Erythroblast (primary cell): ENCODE measurements at places on chromosomes 6 and 20.

DNA sequence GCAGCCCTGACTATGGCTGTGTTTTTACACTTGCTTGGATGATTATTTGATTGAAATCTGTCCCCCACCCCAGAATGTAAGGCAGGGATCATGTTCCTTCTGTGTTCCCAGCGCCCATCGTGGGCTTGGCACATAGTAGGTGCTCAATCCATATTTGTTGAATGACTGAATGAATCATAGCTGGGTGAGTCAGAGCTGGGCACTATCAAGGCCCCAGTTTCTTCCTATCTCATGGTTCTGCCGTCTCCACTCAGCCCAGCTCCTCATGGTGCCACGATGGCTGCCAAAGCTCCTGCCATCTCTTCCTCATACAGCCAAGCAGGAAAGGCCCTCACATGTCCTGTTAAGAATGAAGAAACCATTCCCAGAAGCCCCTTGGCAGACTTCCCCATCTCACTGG lies 29.0 kb downstream of the CEBPB start:
- no peak for DNase-seq

- no peak for DNase-seq
Observed at GRCh38 chr20:10504608-10504993, 69.5 kb downstream of the SLX4IP start.

GRCh38 chr6:168121303-168121665 lies 42.3 kb upstream of the FRMD1 start:
- DNase-seq: no peak

- no peak for DNase-seq
Observed at GRCh38 chr6:7156643-7157278, 49.0 kb downstream of the RREB1 start.

DNA sequence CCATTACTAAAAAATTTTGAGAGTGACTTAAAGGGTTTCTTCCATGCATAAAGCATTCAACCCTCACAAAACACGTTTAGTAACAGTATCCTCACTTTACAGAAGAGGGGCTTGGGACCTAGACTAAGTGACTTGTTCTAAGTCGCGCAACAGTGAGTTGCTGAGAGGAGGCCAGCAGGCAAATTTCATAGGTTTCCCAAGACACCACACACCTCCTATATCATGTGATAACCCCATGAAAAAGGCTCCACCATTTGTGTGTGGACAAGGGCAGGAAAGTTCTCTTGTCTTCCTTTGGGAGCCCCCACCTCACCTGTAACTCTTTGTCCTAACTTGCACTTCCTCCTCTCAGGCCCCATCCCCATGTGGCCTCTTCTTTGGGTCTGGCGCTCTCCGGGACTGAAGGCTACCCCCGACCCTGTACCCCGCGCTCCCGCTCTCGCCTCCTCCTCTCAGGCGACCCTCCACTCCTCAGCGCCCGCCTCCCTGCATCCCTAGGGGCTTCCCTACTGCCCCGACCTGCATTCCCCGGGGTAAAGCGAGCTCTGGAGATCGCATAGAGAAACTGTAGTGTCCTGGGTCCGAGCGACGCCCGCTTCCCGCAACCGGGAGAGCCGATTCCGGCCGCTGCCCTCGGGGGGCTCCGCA lies 392 bp downstream of the PSMB8 start:
- peak; percentile 32 for DNase-seq
